ENCODE measurements at places on chromosomes 7 and 10. TPM values are rescaled to one million over a fixed set of nuclear protein-coding genes. Genes with fewer than 3 reads are reported as not detected.

PLCE1 gene
- total RNA-seq: not detected

CCM2 gene
- 167 TPM for total RNA-seq

ASB10 gene
- total RNA-seq: not detected

TRPV6 gene
- not detected for total RNA-seq

ARHGEF35 gene
- 5.0 TPM for total RNA-seq

CABCOCO1 gene
- not detected for total RNA-seq

CPA5 gene
- total RNA-seq: 9.4 TPM

CTBP2 gene
- 0.33 TPM for total RNA-seq

BLNK gene
- 5.2 TPM for total RNA-seq

OR13A1 gene
- not detected for total RNA-seq

GOT1 gene
- 13.2 TPM for total RNA-seq

FAM131B gene
- total RNA-seq: 1.2 TPM

DNA sequence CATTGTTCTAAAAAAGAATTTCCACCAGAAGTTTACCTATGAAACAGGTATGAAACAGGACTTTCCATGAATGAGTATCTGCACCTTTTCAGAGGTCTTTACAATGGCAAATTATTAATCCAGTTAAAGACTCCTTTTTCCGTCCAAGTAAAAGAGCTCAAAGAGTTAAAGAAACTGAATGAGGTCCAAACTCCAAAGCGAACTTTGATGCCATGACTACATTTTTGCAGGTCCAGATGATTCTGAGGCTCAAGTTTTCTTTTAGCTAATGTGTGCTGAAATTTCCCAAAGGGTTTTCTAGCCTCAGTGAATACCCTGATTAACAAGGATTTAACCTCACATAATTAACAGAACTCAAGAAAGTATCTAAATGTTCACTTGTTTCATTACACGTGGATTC lies 9.8 kb downstream of the CUBN start:
- no peak overlapping the region for H3K27ac ChIP-seq
- peaks cover 5% of the 10 kb centered on the region for H3K4me1 ChIP-seq
- H3K4me3 ChIP-seq: no peak overlapping the region
- no peak for DNase-seq
- H3K27me3 ChIP-seq: no peaks in the 10 kb centered on the region
- peaks cover 29% of the 10 kb centered on the region for H3K36me3 ChIP-seq

- H3K4me1 ChIP-seq: peaks cover 2% of the 10 kb centered on the region
- H3K4me3 ChIP-seq: no peak overlapping the region
- no peak for DNase-seq
- no peak overlapping the region for H3K27ac ChIP-seq
- no peaks in the 10 kb centered on the region for H3K27me3 ChIP-seq
- no peaks in the 10 kb centered on the region for H3K36me3 ChIP-seq
These were observed 407.9 kb downstream of the KCNMA1 start for GRCh38 chr10:77229704-77230103.

GRCh38 chr10:88537322-88537721 lies 45.8 kb downstream of the RNLS start:
- H3K36me3 ChIP-seq: no peaks in the 10 kb centered on the region
- H3K27ac ChIP-seq: no peak overlapping the region
- DNase-seq: no peak
- H3K4me1 ChIP-seq: no peaks in the 10 kb centered on the region

- no peaks in the 10 kb centered on the region for H3K27me3 ChIP-seq
- no peak for DNase-seq
- H3K36me3 ChIP-seq: peaks cover 10% of the 10 kb centered on the region
- peaks cover 25% of the 10 kb centered on the region for H3K4me1 ChIP-seq
- peak overlapping the region; percentile 82 for H3K4me3 ChIP-seq
These were observed 2.2 kb downstream of the COMTD1 start for GRCh38 chr10:75233444-75234016.

- no peaks in the 10 kb centered on the region for H3K4me1 ChIP-seq
- H3K4me3 ChIP-seq: no peak overlapping the region
- H3K27me3 ChIP-seq: no peaks in the 10 kb centered on the region
- no peak for DNase-seq
These were observed 224.6 kb upstream of the FERD3L start for GRCh38 chr7:19369806-19370205.

DNA sequence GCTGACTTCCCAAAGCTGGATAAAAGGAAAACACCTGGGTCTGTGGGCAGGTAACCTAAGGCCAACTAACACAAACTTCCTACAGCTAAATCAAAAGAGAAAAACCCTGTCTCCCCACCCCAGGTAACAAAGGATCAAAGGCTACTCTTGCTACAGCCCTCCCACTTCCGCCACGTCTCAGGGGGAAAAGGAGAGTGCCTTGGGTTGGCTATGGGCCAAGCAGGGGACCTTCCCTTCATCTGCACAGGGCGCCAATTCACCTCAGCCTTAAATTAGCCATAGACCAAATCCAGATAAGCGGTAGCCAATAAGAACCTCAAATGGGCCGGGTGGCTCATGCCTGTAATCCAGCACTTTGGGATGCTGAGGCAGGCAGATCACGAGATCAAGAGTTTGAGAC lies 69.1 kb upstream of the LANCL2 start:
- DNase-seq: no peak
- no peak overlapping the region for H3K27ac ChIP-seq
- H3K4me3 ChIP-seq: no peak overlapping the region
- peaks cover 11% of the 10 kb centered on the region for H3K27me3 ChIP-seq

GRCh38 chr7:91945476-91945875 lies 4.8 kb downstream of the AKAP9 start:
- H3K36me3 ChIP-seq: peaks cover 17% of the 10 kb centered on the region
- peak overlapping the region; percentile 56 for H3K27ac ChIP-seq
- peaks cover 12% of the 10 kb centered on the region for H3K4me1 ChIP-seq
- DNase-seq: no peak
- H3K4me3 ChIP-seq: no peak overlapping the region
- no peaks in the 10 kb centered on the region for H3K27me3 ChIP-seq

GRCh38 chr7:128080169-128080568 lies 48.9 kb upstream of the LRRC4 start:
- H3K4me1 ChIP-seq: peaks cover 2% of the 10 kb centered on the region
- no peak for DNase-seq
- no peak overlapping the region for H3K27ac ChIP-seq
- H3K36me3 ChIP-seq: peaks cover 5% of the 10 kb centered on the region
- H3K27me3 ChIP-seq: no peaks in the 10 kb centered on the region

DNA sequence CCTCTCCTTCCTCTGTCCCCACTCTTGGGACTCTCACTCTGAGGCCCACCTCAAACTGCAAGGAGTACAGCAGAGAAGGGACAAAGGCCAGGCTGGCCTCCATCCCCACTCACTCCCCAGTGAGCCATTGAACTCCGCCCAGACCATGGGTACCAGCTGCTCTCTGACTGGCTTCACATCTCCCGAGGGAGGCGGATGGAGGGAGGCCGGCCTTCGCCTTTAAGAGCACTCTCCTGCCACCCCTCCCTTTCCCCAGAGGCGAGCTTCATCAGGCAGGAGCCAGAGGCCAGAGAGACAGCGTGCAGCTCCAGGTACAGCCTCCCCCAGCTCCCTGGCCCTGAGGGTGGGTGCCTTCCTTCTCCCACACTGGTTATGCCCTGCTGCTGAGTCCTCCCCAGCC lies 1.8 kb upstream of the LDB3 start:
- H3K4me3 ChIP-seq: no peak overlapping the region
- DNase-seq: no peak
- H3K27ac ChIP-seq: no peak overlapping the region
- no peaks in the 10 kb centered on the region for H3K27me3 ChIP-seq
- H3K36me3 ChIP-seq: no peaks in the 10 kb centered on the region

DNA sequence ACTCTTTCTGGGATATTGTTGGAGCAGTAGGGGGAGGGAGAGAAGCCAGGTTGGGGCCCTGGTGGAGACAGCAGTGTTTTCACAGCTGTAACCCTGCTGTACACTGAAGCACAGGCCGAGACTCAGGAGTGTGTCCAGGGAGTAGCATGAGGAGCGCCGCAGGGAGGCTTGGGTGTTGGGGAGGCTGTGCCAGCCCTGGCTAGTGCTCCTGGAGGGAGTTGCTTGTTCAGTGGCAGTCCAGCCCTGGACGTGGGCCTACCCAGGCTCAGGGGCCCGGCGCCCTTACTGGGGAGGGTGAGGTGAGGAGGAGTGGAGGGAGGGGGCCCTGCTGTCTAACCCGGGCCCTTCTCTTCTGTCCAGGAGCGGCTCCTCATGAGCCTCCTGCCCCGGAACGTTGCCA lies 35.9 kb downstream of the ADCY1 start:
- DNase-seq: no peak
- H3K36me3 ChIP-seq: no peaks in the 10 kb centered on the region
- peaks cover 17% of the 10 kb centered on the region for H3K27me3 ChIP-seq
- H3K4me1 ChIP-seq: no peaks in the 10 kb centered on the region
- no peak overlapping the region for H3K27ac ChIP-seq

- no peaks in the 10 kb centered on the region for H3K4me1 ChIP-seq
- H3K27me3 ChIP-seq: no peaks in the 10 kb centered on the region
- no peak for DNase-seq
- H3K36me3 ChIP-seq: no peaks in the 10 kb centered on the region
These were observed 250.6 kb downstream of the C7orf25 start for GRCh38 chr7:42661312-42661711.

- no peaks in the 10 kb centered on the region for H3K27me3 ChIP-seq
- H3K36me3 ChIP-seq: peaks cover 2% of the 10 kb centered on the region
- H3K4me1 ChIP-seq: peaks cover 53% of the 10 kb centered on the region
- peak overlapping the region; percentile 60 for H3K4me3 ChIP-seq
These were observed 117.3 kb downstream of the FAM53B start for GRCh38 chr10:124626759-124627380.

DNA sequence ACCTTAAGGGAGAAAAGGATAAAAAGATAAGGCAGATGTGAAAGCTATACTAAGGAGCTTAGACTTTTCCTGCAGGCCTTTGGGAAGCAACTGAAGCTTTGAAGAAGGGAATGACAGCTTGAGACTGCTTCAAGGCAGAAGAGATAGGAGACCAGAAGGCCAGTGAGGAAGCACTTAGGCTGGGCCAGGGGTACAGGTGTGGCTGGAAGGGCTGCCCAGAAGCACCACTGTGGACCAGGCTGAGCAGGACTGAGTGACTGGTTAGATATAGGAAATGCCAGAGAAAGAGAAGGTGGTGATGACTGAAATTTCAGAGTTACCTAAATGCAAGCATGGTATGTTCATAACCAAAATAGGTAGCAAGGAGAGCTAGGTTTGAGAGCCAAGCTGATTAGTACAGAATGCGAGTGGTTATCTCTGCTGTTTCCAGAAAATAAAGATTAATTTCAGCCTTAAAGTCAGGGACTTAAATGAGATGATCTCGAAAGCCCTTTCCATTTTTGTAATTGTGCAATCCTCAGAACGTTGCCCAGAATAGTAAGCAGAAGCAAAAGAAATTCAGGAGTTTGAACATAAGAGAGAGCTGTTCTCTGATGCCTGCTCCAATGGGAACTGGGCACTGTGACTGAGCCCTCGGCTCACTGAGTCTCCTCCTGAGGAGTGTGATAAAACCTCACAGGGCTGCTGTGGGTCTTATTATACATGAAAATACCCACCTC lies 54.9 kb downstream of the MET start:
- DNase-seq: no peak
- H3K27ac ChIP-seq: no peak overlapping the region
- H3K4me3 ChIP-seq: no peak overlapping the region
- H3K36me3 ChIP-seq: no peaks in the 10 kb centered on the region
- H3K4me1 ChIP-seq: no peaks in the 10 kb centered on the region
- peaks cover 7% of the 10 kb centered on the region for H3K27me3 ChIP-seq

GRCh38 chr10:48474765-48475365 lies 130.0 kb downstream of the ARHGAP22 start:
- no peak for DNase-seq
- H3K4me3 ChIP-seq: no peak overlapping the region
- peaks cover 2% of the 10 kb centered on the region for H3K27me3 ChIP-seq
- H3K27ac ChIP-seq: no peak overlapping the region
- no peaks in the 10 kb centered on the region for H3K4me1 ChIP-seq
- no peaks in the 10 kb centered on the region for H3K36me3 ChIP-seq

DNA sequence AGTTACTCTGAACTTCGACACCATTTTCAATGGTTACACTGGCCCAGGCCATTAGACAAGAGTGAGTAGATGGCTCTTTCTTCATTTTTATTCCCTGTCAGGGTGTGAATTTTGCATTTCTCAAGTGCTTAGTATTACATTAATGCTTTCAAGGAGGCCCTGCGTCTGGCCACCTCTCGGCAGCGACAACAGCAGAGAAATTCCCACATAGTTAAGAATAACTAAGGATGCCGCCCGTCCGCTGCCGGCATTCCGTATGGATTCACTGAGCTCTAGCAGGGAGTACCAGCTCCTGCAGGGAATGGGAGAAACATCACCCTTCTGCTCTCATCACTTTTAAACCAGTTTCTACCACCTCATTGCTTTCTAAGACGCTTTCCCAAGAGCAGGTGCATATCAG lies 153.6 kb downstream of the TCERG1L start:
- no peak for DNase-seq
- H3K27ac ChIP-seq: no peak overlapping the region
- H3K27me3 ChIP-seq: no peaks in the 10 kb centered on the region

DNA sequence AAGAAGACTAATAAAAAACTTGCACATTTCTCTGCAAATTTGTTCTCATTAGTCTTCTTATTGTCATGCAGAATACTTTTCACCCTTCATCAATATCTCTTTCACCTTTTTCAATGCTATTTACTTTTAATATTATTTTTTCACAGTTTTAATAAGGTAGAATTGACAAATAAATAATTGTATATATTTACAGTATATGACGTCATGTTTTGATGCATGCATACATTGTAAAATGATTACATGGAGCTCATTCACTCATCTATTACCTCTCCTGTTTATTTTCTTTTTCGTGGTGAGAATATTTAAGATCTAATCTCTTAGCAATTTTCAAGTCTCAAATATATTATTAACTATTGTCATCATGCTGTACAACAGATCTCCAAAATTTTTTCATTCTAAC lies 658.2 kb upstream of the MKI67 start:
- peaks cover 6% of the 10 kb centered on the region for H3K27me3 ChIP-seq
- H3K36me3 ChIP-seq: no peaks in the 10 kb centered on the region
- H3K4me1 ChIP-seq: no peaks in the 10 kb centered on the region

GRCh38 chr7:106413446-106413845 lies 128.7 kb upstream of the NAMPT start:
- no peak overlapping the region for H3K4me3 ChIP-seq
- H3K27ac ChIP-seq: no peak overlapping the region
- no peaks in the 10 kb centered on the region for H3K4me1 ChIP-seq
- no peak for DNase-seq
- H3K27me3 ChIP-seq: peaks cover 14% of the 10 kb centered on the region
- no peaks in the 10 kb centered on the region for H3K36me3 ChIP-seq

GRCh38 chr7:91373111-91373800 lies 109.0 kb downstream of the FZD1 start:
- H3K36me3 ChIP-seq: no peaks in the 10 kb centered on the region
- no peak overlapping the region for H3K4me3 ChIP-seq
- no peaks in the 10 kb centered on the region for H3K27me3 ChIP-seq
- H3K27ac ChIP-seq: no peak overlapping the region
- DNase-seq: no peak

GRCh38 chr10:58701405-58702135 lies 188.9 kb downstream of the BICC1 start:
- H3K27me3 ChIP-seq: peaks cover 8% of the 10 kb centered on the region
- no peak overlapping the region for H3K4me3 ChIP-seq
- H3K36me3 ChIP-seq: no peaks in the 10 kb centered on the region
